ENCODE measurements at places on chromosomes 2 and 18. TPM values are rescaled to one million over a fixed set of nuclear protein-coding genes. Genes with fewer than 3 reads are reported as not detected.

DNA sequence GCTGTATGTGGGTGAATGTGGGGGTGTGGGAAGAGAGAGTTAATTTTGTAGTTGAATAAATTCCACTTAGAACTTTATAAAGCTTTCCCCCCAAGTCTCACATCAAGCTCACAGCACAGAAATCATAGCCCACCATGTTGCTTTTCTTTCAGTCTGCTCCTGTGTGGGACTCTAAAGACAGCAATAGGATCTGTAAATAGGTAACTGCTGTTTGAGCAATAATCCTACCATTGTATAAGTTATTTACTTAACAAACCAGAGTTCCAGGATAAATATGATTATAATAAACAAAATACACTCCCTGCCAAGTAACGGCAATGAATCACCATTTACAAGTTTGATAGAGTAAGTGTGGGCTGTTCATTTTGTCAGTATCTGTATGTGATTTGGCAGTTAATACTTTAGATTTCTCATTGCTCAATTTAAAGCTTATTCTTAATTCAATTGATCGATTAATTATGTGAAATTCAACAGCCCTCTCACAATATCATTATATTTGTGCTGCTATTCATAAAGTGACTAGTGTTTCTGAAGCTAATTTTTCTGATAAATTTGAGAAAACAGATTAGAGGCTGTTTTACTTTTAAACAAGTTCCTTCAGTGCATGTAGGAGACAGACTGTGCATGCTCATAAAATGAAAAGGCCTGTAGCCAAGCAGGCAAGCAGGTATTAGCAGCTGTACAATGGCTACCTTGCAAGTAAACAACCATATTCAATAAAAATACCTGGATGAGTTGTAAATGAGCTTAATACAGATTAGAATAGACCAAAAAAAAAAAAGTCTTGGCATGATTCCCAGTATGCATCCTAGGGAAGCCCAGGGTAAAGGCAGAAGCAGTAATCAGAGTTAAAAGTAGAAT is 142.7 kb downstream of the PDE11A start:
- no peak overlapping the region for H3K27ac ChIP-seq
- no peak for DNase-seq
- H3K4me1 ChIP-seq, result no peaks in the 10 kb centered on the region
- H3K4me3 ChIP-seq, result no peak overlapping the region
- H3K36me3 ChIP-seq, result no peaks in the 10 kb centered on the region
- no peaks in the 10 kb centered on the region for H3K27me3 ChIP-seq

- no peaks in the 10 kb centered on the region for H3K27me3 ChIP-seq
- DNase-seq, result no peak
- no peak overlapping the region for H3K27ac ChIP-seq
- no peak overlapping the region for H3K4me3 ChIP-seq
- H3K36me3 ChIP-seq, result no peaks in the 10 kb centered on the region
Observed at GRCh38 chr18:35454803-35455202, 43.0 kb downstream of the INO80C start.

DNA sequence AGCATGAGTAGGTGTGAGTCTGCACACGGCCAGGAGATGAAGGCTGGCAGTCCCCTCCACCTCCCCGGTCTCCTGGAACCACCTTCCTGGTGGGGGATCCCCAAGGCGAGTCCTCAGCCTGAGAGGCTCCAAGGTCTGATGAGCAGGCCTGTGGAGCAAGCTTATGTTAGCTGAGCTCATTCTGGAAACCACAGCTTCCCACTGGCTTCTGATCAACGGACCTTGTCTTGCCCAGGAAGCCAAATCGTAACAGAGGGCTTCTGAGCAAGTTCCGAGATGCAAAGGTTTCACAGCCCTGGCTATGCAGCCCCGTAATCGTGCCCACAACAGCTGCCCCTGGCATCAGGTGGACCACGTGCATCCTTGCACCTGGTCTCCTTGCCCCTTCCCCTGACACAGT is 28.8 kb upstream of the GPR55 start:
- no peaks in the 10 kb centered on the region for H3K36me3 ChIP-seq
- no peaks in the 10 kb centered on the region for H3K4me1 ChIP-seq
- no peak overlapping the region for H3K27ac ChIP-seq
- no peak overlapping the region for H3K4me3 ChIP-seq
- no peak for DNase-seq

DNA sequence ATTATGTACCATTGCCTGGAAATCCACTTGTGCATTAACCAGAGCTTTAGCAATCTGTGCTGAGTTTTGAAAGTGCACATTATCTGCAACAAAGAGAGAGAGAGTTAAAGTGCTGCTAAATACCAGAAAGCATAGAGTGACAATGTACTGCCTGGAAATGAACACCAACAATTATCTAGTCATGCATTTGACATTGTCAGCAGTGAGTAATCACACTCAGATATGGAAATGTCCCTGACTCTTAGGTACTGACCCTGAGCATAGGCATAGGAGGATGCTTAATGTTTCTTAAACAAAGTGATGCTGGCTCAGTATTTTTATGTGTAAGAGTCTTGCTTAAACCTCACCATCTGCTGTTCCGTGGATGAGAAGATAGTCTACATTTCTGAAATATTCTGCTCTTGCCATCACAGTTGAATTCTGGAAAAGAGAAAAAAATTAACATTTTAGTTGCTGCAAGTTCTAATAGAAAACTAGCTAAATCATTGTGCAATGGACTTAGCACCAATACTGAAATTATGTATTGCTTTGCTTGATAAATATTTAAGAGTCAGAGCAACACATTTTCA is 20.8 kb upstream of the GCG start:
- H3K36me3 ChIP-seq, result no peaks in the 10 kb centered on the region
- no peak overlapping the region for H3K27ac ChIP-seq
- no peak overlapping the region for H3K4me3 ChIP-seq
- H3K27me3 ChIP-seq, result no peaks in the 10 kb centered on the region
- no peaks in the 10 kb centered on the region for H3K4me1 ChIP-seq

DNA sequence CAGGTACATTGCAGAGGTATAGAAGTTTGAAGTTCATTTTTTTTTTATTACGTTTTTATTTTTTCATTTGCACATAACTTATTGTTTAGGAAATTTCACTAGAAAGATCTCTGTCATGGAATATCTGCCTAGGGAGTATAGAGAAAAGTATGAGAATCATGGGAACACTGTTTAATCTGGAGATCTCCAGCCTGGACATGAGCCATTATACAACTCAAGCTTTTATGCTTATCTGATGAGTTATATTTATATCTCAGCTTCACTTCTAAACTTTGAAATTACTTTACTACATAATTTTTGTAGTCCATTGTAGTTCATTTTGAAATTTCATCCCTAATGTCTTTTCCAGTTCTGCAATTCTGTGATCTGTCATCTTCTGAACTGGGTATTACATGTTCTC is 515.6 kb downstream of the ERBB4 start:
- no peak overlapping the region for H3K4me3 ChIP-seq
- no peak for DNase-seq
- H3K36me3 ChIP-seq, result no peaks in the 10 kb centered on the region
- H3K4me1 ChIP-seq, result no peaks in the 10 kb centered on the region

- H3K27me3 ChIP-seq, result no peaks in the 10 kb centered on the region
- no peaks in the 10 kb centered on the region for H3K36me3 ChIP-seq
- no peak overlapping the region for H3K27ac ChIP-seq
- peaks cover 6% of the 10 kb centered on the region for H3K4me1 ChIP-seq
Observed at GRCh38 chr18:45519411-45520280, 95.6 kb upstream of the SLC14A2 start.

GRCh38 chr2:225124311-225125017 is 82.2 kb upstream of the DOCK10 start:
- no peaks in the 10 kb centered on the region for H3K36me3 ChIP-seq
- H3K4me1 ChIP-seq, result no peaks in the 10 kb centered on the region
- H3K27ac ChIP-seq, result no peak overlapping the region
- no peak overlapping the region for H3K4me3 ChIP-seq
- H3K27me3 ChIP-seq, result no peaks in the 10 kb centered on the region

- H3K27ac ChIP-seq, result no peak overlapping the region
- no peak for DNase-seq
- no peak overlapping the region for H3K4me3 ChIP-seq
- H3K27me3 ChIP-seq, result no peaks in the 10 kb centered on the region
- H3K4me1 ChIP-seq, result no peaks in the 10 kb centered on the region
Observed at GRCh38 chr2:134436706-134437105, 182.8 kb downstream of the MGAT5 start.

DNA sequence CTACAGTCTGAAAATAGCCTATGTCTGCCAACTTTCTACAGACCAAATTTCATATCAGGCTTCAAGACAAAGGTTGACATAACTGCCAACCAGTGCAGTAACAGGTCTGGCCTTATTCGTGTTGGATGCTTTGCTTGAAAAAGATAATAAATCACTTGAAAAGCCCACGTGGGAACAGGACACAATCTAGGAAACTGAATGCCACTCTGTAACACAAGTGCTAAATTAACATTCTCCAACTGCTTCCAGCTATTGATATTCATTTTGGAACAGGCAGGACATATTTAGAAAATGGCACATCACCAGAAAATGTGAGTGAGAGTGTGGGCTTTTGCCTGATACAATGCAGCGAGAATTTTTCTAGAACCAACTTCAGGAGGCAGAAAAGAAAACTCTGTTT is 165.9 kb upstream of the CCDC150 start:
- H3K27ac ChIP-seq, result no peak overlapping the region
- H3K4me1 ChIP-seq, result no peaks in the 10 kb centered on the region
- H3K4me3 ChIP-seq, result no peak overlapping the region
- no peaks in the 10 kb centered on the region for H3K27me3 ChIP-seq

GRCh38 chr2:160228141-160228917 is 28.3 kb upstream of the ITGB6 start:
- no peaks in the 10 kb centered on the region for H3K36me3 ChIP-seq
- H3K4me1 ChIP-seq, result no peaks in the 10 kb centered on the region
- no peak overlapping the region for H3K4me3 ChIP-seq
- H3K27ac ChIP-seq, result no peak overlapping the region
- no peak for DNase-seq

- no peaks in the 10 kb centered on the region for H3K27me3 ChIP-seq
- H3K27ac ChIP-seq, result peak overlapping the region; percentile 90
- no peaks in the 10 kb centered on the region for H3K4me1 ChIP-seq
- DNase-seq, result no peak
Observed at GRCh38 chr18:77133835-77134496, 1.4 kb upstream of the MBP start.

DNA sequence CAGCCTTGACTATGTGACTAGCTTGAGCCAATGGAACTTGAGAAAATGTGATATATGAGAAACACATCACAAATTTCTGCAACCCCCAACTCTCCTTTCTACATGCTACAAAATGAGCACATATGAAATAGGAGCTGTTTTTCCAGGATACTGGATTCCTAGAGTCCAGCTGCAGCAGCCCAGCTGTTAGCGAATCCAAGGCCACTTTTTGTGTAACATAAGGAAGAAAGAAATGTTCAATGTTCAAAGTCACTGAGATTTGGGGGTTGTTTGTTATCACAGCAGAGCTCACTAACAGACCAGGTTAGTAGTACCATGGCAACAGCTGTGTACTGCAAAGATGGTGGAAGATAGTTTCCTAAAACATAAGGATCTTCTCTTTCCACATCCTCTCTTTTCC is 12.6 kb upstream of the COL6A3 start:
- no peaks in the 10 kb centered on the region for H3K36me3 ChIP-seq
- H3K27me3 ChIP-seq, result no peaks in the 10 kb centered on the region
- peaks cover 10% of the 10 kb centered on the region for H3K4me1 ChIP-seq
- no peak for DNase-seq
- H3K4me3 ChIP-seq, result no peak overlapping the region
- no peak overlapping the region for H3K27ac ChIP-seq

DNA sequence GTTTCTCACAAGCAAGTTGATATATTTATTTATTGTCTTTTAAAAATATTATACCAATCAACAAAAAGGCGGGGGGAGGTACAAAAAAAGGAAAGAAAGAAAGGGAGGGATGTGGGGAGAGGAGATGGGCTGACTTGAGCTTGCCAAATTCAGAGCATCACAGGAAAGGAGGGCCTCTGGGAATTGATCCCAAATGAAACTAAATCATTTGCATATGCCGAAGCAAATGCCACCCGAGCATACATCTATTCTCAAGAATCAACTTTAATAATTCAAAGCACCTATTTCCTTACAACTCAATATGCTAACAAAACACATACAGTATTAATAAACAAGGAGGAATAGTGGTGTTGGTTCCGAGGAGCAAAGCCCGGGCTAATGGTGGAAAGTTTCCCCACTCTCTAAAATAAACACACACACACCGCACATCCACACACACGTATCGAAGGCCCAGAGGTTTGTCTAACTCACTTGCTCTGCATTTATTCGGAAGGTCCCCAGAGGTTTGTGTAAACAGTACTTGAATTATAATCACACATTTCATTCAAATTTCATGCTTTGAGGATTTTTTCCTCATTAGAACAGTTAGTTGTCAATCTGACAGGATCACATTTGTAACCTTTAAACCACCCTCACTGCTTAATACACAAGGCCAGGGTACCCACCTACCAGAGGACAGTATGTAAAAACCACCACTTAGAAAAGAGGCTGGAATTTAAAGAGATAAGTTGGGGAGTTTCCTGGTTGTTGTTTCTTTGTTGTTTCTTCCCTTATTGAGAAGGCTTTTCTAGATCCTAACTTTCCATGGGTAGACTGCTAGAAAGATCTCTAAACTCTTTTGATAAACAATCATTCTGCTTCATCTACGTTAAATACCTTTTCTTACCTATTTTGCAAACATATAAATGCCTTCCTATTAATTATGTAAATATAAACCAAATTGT is 264.7 kb downstream of the TCF4 start:
- no peaks in the 10 kb centered on the region for H3K27me3 ChIP-seq
- H3K36me3 ChIP-seq, result no peaks in the 10 kb centered on the region
- no peaks in the 10 kb centered on the region for H3K4me1 ChIP-seq
- DNase-seq, result no peak

DNA sequence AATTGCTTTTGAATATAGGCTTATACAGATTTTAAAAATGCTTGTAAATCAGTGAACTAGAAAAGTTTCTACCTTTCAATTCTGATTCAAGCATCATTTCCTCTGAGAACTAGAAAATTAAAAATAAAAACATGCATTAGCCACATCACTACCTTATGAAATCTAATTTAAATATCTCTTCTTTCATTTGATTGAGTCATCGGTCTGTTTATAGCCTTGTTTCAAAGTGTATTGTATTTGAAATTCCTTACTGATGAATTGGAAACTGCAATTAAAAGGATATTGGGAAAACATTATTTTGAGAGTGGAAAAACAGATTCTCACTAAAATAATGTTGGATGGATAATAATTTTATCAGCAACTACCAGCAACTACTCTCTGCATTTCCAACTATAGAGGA is 717.7 kb upstream of the FAM98A start:
- no peak overlapping the region for H3K27ac ChIP-seq
- no peaks in the 10 kb centered on the region for H3K36me3 ChIP-seq
- no peak for DNase-seq
- no peaks in the 10 kb centered on the region for H3K4me1 ChIP-seq

Gene DPP10
- total RNA-seq, result 33.0 TPM

Gene LIMS2
- 50.9 TPM for total RNA-seq

Gene CD302
- 31.8 TPM for total RNA-seq

Gene GNAL
- 16.1 TPM for total RNA-seq

Gene SLC9A2
- total RNA-seq, result 0.21 TPM

Gene ARL6IP6
- total RNA-seq, result 8.7 TPM

Gene LDLRAD4
- 48.6 TPM for total RNA-seq

Gene WDR75
- total RNA-seq, result 103 TPM

All from uterus (tissue), 4 donors.